ENCODE measurements at places on chromosomes 3 and 15.

DNA sequence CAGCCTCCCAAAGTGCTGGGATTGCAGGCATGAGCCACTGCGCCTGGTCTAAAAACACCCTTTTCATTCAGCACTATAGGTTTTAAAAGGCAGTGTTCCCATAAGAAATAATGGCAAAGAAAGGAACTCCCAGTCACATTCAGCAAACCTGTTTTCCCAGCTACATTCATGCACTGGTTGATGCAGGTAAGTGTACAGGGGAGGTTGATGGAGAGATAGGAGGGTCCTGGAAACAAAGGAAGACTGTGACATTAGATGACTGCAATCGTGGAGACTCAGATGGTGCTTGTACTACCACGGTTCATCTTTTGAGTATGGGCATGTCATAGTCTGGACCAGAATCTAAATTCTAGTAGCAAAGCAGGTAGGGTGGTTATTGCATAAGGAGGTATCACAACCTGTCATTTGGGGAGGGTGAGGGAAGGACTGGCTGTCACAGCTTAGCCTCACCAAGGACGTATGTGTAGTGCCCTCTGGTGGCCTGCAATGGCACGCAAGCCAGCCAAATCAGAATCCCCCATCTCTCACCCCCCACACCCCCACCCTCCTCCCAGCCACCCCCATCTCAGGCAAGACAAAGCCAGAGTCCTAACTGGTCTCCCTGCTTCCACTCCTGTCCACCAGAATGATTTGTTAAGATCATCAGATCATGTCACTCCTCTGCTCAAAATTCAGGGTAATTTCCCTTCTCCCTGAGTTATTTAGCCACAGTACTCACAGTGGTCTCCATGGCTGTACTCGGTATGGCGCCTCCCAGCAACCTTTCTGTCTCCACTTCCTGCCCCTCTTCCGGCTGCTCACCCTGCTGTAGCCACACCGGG, 28.8 kb upstream of the UBL7 start:
- DNase-seq: no peak

DNA sequence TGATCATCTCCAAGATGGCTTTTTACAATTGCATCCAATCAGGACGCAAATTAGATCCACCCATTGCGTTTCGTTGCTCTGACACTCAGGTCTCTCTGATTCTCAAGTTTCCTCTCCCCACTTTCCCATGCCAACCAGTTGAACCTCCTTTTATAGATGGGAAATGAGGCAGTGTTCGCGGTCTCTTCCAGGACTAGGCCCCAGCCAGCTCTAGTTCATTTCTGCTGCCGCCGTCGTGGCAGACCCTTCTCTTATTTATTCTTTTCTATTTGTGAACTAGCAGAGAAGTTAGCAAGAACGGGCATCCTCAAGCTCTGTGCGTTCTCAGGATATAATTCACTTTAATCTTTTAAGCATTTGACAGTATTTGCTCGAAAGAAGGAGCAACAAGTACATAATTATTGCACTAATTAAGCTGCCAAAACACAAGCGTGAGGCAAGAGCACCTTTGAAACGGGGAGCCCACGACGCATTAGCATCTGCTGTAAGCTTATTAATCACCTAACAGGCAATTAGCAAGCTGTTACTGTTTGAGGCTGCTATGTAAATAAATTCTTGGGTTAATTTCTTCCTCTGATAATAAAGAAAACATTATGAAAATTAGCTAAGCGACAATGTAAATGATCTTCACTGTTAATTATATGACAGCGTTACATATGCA, 246.4 kb upstream of the TLE3 start:
- DNase-seq: no peak

- DNase-seq: no peak
Observed at GRCh38 chr3:128521715-128522114, 28.7 kb upstream of the GATA2 start.

DNA sequence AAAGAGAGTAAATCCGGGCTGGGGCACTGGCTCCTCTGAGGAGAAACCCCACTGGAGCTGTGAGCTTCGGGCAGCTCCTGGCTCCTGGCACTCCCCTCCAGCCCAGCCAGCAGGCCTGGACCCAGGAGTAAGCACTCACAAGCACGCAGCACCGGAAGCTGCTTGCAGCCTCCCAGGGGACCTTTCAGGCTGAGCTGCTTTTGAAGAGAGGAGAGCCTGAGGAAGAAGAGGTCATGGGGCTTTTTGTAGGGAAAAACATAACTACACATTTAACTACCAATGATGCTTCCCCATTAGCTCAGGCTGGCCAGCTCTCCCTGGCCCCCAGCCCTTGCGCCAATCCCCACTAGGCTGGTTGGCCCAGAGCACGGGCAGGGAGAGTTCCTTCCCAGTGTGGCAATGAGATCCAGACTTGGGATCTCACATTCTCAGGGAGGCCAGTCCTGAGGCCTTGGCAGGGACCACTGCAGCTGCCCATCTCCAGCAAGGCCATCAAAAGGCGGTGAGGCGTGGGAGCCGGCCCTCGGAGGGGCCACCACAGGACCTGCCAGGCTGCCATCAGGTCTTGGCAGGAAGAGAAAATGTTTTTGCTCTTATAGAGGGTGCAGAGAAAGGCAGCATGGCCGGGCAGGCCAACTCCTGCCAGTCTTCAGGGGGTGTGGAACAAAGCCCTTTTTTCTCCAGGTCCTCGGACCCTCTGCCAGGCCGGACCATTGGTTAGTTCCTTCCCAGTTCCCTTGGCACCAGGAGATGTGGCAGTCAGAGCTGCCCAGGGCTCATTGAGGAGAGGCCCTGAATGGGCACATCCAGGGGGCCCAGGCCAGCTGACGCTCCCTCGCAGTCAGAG, 41.5 kb upstream of the MFGE8 start:
- no peak for DNase-seq

DNA sequence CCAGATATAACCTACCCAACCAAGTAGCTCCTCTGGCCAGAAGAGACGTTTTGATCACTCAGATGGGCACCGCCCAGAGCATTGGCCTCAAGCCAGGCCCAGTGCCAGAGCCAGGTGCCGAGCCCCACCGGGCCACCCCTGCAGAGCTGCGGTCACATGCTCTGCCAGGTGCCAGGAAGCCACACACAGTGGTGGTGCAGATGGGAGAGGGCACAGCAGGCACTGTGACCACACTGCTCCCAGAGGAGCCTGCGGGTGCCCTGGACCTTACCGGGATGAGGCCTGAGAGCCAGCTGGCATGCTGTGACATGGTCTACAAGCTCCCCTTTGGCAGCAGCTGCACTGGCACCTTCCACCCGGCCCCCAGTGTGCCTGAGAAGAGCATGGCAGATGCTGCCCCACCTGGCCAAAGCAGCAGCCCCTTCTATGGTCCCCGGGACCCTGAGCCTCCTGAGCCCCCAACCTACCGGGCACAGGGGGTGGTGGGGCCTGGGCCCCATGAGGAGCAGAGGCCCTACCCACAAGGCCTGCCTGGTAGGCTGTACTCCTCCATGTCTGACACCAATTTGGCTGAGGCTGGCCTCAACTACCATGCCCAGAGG, 19.1 kb upstream of the APEH start:
- DNase-seq: no peak

GRCh38 chr15:72487070-72487797, 13.1 kb downstream of the ARIH1 start:
- DNase-seq: no peak

GRCh38 chr3:50604628-50605588, 6.7 kb downstream of the CISH start:
- no peak for DNase-seq

DNA sequence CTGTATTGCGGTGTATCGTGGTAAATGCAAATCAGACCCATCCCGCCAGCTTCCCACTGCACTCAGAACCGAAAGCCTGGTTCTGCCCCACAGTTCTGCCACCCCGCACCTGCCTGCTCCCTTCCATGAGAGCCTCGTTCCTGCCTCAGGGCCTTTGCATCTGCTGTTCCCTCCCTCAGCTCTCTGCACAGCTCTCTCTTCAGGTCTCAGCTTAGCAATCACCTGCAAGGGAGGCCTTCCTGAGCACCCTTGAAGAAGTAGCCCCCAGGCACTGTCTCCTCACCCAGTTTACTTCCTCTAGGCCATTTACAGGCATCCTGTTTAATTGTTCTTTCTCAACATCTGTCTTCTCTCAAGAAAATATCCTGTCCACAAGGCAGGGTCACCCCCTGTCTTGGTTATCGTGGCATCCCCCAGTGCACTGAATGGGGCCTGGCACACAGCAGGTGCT, 13.3 kb upstream of the IQSEC1 start:
- no peak for DNase-seq

- DNase-seq: no peak
Observed at GRCh38 chr15:88658070-88658965, 19.5 kb downstream of the ISG20 start.

DNA sequence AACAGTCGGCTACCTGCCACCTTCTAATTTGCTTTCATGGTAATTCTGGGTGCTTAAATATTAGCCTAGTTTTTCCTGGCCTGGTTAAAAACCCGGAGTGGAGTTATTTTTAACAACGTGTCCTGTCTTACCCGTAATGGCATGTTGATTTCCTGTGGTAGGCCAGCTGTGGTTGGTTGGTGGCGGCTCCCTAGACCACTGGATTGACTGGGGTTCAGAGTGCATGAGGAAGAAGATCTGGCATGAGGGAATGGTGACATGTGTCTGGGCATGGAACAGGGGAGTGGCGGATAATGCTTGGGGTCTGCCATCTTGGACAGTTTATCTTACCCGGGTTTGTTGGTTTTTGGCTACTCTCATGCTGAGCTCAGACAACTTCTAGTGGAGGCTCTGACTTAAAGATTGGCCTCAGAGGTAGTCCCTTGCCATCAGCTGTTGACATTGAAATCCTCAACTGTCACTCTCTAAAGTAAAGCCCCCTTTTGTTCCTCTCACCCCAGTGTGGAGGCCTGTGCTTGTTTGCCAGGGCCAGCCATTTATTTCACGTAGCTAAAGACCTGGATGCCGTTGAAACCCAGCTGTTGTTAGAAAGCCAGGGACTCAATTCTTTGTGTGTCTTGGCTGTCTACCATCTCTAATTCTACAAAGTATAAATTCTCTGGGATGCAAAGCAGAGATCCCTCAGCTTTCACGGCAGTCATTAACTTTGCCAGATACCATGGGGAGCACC, 81.6 kb downstream of the DNASE1L3 start:
- no peak for DNase-seq

GRCh38 chr3:14725564-14726440, 50.9 kb downstream of the C3orf20 start:
- no peak for DNase-seq

- DNase-seq: no peak
Observed at GRCh38 chr3:195715134-195715533, 5.6 kb upstream of the MUC20 start.

- DNase-seq: no peak
Observed at GRCh38 chr3:19432669-19433068, 284.4 kb downstream of the KCNH8 start.

- DNase-seq: no peak
Observed at GRCh38 chr3:146974001-146974400, 368.9 kb upstream of the PLSCR5 start.

GRCh38 chr3:125961289-125961589, 7.7 kb upstream of the ROPN1B start:
- no peak for DNase-seq

- DNase-seq: no peak
Observed at GRCh38 chr3:21734746-21735145, 16.3 kb downstream of the ZNF385D start.

- DNase-seq: no peak
Observed at GRCh38 chr3:102390171-102390864, 44.5 kb upstream of the ZPLD1 start.

DNA sequence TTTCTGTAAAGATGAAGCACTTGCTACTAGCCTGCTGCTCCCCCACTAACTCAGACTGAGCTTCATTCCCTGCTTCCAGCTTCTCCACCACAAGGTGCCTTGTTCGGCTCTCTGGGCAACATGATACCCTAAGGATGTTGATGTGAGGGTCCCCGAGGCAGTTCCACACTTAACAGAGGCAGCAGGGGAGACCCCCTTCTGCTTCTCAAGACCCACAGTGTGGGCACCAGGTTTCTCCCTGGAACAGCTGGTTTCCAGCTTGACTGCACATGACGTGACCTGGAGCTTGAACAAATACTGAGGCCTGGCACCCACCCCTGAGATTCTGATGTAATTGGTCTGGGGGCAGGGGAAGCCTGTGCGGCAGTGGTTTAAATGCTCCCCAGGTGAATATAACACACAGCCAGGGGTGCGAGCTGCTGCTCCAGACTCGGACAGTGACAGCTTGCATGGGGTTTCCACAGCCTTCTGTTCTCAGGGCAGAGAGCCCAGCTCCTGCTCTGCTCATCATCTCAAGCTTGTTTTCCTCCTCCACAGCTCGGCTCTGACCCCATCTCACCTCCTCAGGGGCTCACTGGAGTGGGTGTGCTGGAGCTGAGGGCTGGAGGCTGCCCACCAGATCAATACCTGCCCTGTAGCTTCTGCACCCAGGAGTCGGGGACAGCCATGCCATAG, 95.0 kb upstream of the HACD2 start:
- DNase-seq: no peak

DNA sequence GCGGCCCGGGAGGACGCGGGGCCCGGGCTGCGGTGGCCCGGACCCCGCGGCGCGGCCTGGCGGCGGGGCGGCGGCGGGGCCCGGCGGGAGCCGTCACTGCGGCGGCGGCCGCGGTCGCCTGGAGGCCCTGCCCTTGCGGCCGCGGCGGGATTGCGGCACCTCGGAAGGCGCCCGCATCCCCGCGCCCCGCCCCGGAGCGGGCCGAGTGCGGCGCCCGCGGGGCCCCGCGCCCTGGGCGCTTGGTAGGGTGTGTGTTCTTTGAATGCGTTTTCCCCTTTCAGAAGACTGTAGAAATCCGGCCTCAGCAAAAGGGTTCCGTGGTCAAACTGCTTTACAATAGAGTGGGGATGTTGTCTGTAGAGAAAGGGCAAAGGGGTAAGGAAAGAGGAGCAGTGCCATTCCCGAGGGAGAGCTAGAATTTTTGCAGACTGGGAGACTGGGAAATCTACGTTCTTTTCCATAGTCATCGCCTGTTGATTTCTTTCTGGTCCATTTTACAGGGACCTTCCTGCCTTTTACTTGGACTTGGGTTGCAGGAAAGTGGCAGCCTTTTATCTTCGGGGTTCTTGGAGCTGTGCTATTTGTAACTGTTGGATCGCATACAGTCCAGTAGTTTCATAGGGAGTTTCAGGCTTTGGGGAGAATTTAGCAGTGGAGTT, 630 bp downstream of the SNRK start:
- no peak for DNase-seq

DNA sequence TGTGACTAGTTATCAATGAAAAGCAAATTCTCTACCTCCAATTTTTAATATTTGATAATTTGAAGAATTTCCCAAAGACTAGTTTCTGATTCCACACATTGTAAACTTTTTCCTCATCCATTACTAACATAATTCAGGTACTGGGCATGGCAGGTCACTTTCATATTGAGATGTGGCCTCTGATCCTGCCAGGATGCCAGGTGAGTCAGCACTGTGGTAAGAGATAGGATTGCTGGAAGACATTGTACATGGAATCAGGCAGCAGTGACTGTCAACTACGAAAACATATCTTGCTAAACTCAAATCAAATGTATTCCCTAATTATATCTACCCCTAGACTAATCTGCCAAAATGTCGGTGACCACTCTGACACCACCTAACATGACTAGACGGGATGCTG, 33.2 kb upstream of the POU1F1 start:
- no peak for DNase-seq
